ENCODE measurements at places on chromosomes 5 and 9.

DNA sequence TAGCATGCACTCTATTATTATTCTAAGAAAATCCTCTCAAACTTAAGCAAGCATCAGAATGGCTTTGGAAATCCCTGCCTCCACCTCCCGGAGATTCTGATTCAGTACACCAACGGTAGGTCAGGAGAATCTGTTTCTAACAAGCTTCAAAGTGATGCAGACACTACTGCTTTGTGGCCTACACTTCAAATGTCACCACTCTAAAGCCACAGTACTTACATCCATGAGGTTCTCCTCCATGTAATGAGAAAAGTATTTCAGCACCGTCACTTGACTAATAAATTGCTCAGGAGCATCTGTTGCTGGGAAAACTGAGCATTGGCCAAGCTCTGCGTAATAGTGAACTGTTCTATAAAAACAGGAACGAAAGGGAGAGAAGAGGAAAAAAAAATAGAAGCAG is 4.8 kb downstream of the PLK2 start:
- no peak for DNase-seq

GRCh38 chr9:73896061-73896460 is 601.1 kb upstream of the RORB start:
- DNase-seq = no peak

DNA sequence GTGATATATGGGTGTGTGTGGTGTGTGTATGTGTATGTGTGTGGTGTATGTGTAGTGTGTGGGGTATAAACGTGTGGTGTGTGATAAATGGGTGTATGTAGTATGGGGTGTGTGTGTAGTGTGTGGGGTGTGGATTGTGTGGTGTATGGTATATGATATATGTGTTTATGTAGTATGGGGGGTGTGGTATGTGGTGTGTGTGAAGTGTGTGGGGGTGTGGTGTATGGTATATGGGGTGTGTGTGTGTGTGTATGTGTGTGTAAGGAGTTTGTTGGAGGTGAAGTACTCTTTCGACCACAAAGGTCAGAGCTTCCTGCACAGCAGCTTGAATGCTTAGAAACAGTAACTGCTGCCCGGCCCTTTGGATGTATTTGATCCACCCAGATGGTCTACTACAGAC is 145.2 kb upstream of the IQGAP2 start:
- DNase-seq = no peak

GRCh38 chr9:96108691-96109380 is 193.1 kb downstream of the HSD17B3 start:
- DNase-seq = no peak

GRCh38 chr9:6078382-6079105 is 63.1 kb upstream of the RANBP6 start:
- no peak for DNase-seq

DNA sequence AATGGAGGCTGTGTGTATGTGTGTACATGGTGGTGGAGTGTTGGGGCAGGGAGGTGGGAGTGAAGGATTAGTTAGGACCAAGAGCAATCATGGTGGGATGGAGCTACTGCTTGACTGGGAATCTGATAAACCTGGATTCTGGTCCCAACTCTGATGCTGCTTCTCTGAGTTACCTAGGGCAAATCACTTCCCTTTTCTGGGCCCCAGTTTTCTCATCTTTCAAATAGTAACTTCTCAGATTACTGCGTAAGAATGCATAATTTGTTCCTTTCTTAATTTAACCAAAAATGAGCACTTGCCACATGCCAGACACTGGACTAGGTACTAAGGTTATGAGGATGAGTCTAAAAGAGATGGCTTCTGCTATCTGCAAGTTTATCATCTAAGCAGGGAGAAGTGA is 20.8 kb upstream of the ANXA6 start:
- DNase-seq = no peak

- DNase-seq = no peak
Observed at GRCh38 chr5:1432296-1432695, 12.9 kb downstream of the SLC6A3 start.

- DNase-seq = peak; percentile 19
Observed at GRCh38 chr9:120841930-120842684, 615 bp downstream of the PSMD5 start.

DNA sequence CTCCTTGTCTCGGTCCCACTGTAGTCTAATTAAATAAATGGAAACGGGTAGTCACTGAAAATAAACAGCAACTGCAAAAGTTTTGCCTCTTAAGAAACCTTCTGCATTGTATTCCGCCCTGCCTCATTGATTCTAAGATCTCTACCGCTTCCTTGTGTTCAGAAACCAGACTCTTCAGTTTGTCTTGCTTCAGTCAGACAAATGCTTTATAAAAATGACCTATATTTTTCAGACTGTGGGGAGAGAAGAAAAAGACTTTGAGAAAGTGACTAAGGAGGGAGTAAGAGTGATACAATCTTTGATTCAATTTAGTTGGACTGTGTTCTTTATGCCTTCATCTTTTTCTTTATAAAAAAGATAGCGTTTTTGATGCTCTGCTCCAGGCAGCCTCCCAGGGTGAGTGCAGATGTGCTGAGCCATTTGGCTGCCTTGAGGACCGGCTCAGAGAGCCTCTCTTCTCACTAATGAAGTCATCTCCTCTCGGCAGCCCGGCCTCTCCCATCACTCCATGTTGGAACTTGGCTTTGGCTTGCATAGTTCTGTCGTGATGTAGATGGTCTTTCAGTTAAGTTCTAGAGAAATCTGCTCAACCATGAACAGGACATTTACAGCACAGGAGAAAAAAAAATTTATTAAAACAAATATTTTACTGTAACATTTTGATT is 4.0 kb upstream of the VCAN start:
- DNase-seq = no peak

DNA sequence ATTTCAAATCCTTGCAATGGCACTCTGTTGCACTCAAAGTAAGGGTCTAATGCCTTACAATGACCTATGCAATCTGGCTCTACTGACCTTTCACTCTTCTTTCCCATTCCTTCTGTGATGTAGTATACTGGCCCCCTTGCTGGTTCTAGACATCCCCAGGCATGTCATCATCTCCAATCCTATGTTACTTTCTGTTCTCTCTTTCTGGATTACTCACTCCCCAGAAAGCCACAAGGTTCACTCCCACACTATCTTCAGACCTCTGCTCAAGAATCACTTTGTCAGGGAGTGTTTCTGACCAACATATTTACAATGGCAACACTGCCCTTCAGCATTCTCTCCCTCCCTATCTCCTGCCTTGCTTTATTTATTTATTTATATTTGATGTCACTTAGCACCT is 802.2 kb upstream of the WWC1 start:
- no peak for DNase-seq

DNA sequence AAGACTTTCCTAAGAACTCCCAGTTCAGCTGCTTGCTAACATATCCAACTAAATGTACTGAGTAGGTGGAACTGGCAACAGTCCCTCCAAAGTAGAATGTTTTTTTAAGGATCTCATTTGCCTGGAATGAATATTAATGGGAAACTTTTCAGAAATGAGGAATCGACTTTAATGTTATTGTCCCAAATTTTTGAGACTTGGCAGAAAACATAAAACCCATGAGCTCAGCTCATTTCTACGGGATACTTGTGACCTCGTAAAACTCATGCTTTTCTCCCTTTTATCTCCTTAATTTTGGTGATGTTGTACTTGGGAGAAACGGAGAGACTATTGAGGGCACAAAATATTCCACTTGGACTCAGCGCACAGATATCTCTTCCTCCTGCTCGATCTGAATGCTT is 296.8 kb downstream of the EBF1 start:
- no peak for DNase-seq

DNA sequence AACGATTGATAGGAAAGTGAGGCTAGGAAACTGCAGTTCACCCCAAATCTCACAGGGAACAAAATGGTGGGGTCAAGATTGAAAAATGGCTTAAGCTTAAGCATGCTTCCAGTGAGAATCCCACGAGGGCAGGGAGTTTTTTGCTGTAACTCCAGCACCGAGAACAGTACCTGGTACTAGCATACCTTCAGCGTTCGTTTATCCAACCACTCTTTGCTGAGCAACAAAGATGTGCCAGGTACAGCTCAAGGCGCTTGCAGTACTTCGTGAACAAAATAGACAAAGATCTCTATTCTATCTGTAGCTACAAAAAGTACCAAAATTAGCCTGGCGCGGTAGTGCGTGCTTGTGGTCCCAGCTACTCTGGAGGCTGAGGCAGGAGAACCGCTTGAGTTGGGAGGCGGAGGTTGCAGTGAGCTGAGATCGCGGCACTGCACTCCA is 778 bp upstream of the PPP6C start:
- no peak for DNase-seq

GRCh38 chr5:20231040-20231439 is 243.0 kb upstream of the CDH18 start:
- DNase-seq = no peak

- no peak for DNase-seq
Observed at GRCh38 chr9:93807166-93808074, 147.7 kb downstream of the BARX1 start.

DNA sequence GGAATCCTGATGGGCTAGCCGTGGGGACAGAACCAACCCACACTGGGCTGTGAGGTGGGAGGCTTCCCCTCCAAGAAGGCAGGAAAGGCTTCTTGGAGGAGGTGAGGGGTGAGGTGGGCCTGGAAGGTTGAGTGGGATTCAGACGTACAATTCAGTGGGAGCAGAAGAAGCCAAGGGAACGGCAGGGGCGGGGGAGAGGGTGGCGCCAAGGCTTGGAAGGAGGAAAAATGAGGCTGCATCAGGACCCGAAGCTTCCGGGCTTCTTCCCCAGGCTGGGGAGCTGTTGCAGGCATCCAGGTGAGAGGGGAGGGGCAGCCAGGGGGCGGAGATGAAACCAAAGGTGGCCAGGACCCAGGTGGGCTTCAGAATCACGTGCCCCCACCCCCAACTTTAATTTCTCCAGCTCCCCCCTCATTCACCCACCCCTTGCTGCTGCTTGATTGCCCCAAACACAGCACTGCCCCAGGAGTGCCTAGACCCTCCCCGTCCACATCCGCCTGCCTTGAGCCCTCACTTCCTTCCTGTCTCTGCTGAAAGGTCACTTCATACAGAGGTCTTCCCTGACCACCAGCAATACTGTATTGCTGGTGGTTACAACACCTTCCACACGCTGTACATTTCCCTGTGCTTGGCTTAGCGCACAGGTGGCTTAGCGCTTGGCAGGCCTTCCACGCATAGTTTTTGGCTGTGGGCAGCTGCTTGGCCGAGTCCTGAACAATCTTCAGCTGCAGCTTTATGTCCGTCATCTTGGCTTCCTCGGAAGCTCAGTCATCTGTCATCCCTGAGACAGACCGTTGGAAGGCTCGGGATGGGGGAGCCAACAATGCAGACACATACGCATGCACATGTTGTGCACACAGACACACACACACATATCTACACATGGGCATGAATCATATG is 193.5 kb downstream of the RGS3 start:
- no peak for DNase-seq

DNA sequence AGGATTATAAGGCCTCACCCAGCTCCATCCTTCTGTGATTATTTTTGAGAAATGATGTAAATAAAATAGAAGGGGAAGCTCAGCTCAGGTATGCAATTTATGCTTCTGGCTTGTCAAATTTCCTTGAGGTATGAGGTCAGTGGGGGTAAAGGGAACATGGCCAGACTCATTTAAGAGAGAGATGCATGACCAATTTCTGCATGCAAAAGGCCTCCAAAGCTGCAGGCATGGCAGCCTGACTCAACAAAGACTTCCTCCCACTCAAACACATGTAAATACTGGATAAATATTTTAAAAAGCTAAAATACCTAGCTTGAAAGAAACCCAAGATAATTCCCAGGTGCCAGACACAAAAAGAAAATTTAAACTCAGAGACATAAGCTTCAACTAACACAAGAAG is 101.4 kb upstream of the SLC1A3 start:
- no peak for DNase-seq

DNA sequence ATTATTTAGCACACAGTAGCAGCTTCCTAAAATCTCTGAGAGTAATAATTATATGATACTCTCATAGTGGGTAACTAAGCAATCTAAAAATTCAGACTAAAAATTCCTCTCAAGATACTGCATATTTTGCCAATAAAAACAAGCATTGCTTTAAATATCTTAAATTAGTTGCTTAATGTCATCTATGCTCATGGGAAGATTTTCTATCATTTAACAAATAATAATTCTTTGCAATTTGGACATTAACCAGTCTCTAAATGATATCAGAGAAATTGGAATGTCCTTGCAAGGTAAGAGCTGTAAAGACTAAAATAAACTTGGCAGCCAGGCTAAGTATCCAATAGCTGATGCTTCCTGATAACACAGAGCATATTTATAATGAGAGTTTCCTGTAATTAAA is 221.8 kb downstream of the SNCAIP start:
- DNase-seq = no peak

DNA sequence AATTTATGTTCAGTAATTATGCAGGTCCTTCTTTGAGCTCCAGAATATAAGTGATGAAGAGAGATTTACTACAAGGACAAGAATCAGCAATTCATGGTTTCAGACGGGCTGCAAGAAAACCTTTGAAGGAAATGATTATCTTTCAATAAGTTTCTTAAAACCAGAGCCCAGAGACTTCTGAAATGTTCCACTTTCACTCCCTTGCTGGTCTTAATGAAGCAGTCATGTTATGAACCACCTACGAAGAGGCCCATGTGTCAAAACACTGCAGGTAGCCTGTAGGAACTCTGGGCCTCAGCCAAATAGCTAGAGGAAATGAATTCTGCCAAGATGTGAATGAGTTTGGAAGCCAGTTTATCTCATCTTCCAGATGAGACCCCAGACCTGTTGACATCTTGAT is 505.9 kb upstream of the MEF2C start:
- DNase-seq = no peak

- DNase-seq = no peak
Observed at GRCh38 chr5:76831110-76831452, 12.3 kb downstream of the F2RL1 start.

GRCh38 chr5:176570044-176570443 is 20.9 kb downstream of the CDHR2 start:
- no peak for DNase-seq

DNA sequence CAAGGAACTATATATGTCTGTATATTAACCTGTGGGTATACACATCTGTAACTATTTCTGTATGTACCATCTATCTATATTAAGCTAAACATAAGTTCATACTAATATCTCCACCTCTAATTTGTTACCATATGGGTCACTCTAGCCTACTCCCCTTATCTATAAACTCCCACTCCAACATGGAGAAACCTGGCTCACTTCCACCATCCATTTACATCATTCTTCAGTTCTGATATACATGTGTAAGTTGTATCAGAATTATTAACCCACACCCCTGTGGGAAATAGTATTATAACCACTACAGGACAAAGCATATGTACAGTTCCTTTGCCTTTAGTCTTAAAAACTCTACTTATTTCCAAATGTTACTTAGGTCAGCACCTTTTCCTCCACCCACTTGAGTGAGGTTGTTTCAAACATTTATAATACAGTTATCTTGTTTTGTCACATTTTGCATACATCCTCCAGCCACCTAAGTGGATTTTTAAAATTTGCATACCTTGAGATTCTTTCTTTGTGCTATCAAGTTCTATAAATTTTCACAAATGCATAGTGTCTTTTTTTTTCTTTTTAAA is 10.6 kb downstream of the NDFIP1 start:
- no peak for DNase-seq
